ENCODE measurements at places on chromosomes 1 and 21.

DNA sequence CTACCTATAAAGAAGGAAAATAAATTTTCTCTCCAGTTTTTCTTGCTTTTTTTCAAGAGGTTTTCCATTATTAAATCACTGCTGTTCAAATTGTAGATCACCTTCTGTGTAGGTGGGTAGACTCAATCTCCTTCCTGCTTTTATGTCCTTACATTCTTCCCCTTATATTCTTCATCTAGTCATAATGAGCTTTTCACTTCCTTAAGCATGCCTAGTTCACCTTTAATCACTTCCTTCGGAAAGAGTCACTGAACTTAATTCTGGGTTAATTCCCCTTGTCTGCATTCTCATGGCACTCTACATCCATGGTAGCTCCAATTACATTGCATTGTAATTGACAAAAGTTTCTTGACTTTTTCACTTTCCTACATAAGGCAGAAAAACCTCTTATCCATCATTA is 6.1 kb upstream of the FAM177B start:
- no peak for DNase-seq

DNA sequence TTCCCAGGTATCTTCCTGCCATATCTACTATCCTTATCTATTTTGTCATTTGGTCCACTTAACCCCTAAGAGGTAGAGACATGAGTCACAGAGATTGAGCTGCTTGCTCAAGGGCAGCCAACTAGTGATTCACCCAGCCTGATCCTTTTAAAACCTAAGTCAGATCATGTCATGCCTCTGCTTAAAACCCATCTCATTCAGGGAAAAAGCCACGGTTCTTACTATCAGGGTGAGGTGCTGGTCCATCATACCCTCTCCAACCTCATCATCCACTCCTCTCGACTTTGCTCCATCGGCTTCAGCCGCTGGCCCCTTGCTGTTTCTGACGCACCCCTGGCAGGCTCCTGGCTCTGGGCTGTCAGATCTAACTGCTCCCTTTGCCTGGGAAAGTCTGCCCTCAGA is 14.4 kb upstream of the PPP1R15B start:
- DNase-seq, result no peak

- DNase-seq, result no peak
Observed at GRCh38 chr21:9739240-9739639, 782.1 kb upstream of the TPTE start.

- DNase-seq, result no peak
Observed at GRCh38 chr1:1980467-1981141, 23.0 kb downstream of the CFAP74 start.

- DNase-seq, result no peak
Observed at GRCh38 chr1:244384066-244384465, 67.6 kb downstream of the ADSS2 start.

- no peak for DNase-seq
Observed at GRCh38 chr1:86915737-86916235, 1.4 kb downstream of the HS2ST1 start.

GRCh38 chr1:27300341-27301051 is 21.5 kb upstream of the TMEM222 start:
- peak; percentile 73 for DNase-seq

- no peak for DNase-seq
Observed at GRCh38 chr1:169495916-169496315, 10.2 kb upstream of the SLC19A2 start.

GRCh38 chr21:40386294-40386911 is 460.6 kb downstream of the DSCAM start:
- DNase-seq, result no peak

DNA sequence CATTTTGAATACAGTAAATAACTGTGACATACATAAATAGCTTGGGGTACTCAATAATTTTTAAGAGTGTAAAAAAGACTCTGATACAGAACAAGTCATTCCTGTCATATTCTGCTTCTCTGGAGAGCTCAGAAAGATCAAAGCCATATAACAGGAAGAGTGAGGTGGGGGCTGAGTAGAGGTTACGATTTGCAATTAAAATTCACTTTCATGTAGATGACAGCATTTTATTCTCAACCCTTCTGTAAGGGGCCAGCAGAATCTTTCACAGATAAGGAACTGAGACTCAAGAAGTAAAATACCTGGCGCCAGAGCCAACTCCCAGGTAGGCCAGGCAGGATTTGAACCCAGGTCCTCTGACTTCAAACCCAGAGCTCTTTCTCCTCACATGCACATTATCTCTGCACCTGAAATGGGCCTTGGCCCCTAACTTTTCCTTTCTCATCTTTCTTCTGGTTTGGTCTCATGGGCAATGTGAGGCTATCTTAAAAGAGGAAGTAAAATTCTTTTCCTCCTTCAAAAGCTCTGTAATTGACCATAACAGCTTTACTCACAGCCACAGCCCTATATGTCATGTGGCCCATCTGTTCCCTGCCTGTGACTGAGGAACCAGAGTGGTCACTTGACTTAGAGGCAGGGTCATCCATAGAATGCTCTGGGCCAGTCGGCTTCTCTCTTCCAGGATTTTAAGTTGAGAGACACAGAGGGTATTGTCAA is 80.9 kb upstream of the SYT6 start:
- DNase-seq, result no peak

DNA sequence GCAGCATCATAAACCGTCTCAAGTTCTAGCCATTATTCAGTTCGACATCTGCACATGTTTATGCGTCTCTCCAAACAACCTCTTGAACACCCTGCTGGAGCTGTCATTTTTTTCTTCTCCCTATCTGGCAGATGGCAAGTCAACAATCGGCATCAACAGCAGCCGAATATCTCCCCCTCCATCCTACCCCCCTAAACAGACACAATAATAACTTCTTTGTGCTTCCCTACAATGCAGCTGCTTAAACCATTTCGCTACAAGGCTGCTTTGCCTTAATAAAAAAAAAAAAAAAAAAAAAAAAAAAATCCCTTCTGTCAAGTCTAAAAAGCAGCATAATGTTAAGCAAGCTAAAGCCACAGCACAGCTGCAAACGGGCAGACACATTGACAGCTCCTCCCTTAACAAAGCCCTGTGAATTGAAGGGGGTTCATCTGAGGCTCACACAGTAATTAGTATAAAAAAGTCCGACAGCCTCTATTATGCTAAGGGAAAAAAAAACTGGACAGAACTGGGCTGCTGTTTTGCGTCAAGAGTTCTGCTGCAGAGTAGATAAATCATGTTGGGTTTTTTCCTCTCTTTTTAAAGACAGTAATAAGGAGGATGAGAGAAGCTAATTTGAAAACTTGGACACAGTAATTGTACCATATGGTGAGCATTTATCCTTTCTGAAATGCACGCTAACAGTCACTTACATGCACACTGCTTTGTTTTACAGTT is 136.4 kb downstream of the AKT3 start:
- peak; percentile 96 for DNase-seq

DNA sequence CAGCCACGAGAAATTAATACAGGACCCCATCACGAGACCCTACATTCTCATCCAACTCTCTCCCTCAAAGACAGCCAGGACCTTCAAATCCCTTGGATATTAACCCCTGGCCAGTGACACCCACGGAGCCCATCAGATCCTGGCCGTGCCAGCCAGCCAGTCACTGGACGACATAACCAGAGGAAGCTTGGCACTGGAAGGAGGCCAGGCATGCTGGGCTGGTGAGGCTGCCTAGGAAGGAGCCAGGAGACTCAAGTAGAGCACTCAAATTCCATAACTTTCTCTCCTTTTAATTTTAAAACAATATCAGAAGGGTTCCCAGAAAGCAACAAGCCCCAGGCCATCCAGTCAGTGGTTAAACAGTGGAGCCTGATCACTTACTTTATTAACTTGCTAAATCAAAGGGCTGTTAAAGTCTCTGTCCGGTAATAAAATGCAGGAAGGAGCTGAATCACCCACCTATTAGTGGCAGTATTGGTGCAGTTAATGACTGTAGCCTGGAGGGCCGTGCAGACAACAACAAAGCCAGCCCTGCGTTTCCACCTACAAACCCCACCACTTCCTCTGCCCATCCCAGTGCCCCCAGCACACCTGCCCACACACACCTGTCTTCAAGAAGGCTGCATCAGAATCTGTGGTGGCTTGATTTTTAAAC is 78.0 kb downstream of the HIVEP3 start:
- DNase-seq, result no peak

DNA sequence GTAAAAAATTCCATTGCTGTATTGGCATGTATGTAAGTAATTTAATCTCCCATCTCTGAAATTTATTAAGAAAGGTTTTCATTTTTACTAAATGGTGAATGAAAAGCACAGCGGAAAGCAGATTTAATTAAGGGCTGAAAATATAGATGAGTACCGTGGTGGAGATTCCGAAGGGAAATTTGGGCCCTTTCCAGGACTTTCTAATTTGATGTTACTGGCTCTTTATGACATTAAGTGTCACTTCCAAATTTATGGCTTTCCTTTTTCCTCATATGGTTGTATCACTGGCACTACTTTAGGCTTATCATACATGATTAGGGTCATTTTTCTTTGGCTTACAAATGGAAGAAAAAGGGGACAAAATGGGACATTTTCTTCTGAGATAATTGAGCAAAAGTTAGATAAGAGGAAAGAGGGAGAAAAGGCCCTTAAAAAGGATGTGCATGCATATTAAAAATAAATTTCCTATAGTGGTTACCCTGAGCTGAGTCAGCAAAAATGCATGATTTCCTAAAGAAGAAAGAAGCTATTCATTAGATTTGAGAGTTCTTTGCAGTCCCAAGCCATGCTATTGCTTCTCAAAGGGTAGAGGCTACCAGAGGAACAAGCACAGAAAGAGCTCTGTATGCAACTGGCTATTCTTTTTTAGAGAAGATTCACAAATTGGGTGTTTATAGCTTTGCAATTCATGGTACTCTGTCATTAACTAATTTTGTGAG is 74.9 kb upstream of the CNIH3 start:
- no peak for DNase-seq

DNA sequence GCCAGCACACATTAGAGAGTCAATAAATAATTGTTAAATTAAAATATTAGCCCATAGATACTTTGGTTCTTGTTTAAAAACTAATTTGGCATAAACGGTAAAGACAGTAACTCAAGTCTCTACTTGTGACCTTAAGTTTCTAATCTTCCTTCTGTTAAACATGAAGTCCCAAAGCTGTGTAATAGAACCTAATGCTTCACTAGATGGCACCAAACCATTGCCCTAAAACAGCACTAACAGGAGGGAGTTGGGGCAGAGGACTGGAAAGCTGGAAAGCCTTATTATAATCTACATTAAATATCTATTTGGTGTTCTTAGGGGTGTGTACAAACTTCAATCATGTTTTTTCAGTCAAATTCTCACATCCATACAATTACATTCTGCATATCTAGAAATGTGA is 176.7 kb downstream of the OLFM3 start:
- DNase-seq, result peak; percentile 62

DNA sequence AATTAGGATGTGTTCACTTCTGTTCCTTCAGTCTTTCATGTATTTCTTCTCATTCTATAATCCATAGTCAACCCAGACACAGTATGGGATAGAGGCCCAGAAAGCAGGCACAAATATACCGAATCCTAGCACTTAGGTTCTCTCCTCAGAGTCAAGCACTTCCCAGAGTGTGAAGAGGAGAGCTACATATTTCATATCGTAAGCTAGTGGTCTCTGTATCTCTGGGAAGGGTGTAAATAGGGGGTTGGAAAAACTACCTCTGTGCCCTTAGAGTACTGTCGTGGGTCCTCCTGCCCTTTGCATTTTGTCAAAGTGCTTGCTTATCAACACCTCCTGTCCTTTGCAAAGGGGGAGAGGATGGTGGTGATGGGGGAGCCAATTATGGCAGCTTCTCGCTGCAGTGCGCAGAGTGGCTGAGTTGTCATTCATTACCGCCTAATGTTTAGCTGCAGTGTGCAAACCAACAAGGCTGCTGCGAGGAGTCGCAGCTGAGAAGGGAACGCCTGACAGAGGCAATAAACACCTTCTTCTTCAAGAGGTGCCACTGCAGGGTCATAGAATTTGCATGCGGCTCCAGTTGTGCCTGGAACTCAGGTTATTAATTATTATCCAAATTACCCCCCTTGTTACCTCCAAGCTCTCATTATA is 182.7 kb downstream of the NUF2 start:
- no peak for DNase-seq

- DNase-seq, result peak; percentile 57
Observed at GRCh38 chr1:42922687-42923366, 35.8 kb downstream of the SLC2A1 start.

DNA sequence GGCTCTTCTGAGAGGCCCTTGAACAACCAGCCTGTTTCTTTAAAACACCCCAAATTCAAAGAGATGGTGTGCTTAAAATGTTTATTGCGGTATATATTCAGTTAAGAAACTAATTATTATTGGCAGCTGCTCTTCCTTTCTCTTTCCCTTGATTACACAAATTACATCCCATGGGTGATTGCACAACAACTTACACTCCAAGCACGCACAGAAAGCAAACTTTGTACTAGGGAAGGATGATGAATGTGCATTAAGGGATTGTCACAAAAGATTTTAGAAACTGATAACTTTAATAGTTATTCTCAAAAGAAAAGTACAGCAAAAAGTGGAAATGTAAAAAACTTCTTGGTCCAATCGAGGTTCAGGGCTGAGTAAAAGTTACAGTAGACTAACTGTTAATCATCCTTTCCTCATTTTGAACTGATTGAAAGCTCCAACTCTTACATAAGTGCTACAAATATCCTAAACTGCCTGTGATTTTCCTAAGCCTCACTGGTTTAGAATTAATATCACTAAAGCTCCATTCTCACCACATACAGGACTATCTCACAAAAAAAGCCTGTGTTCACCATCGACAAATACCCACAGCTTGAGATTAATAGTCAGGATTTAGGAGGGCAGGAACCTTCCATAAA is 153.4 kb downstream of the TTLL7 start:
- peak; percentile 18 for DNase-seq

GRCh38 chr1:32538887-32539583 is at the start of gene ZBTB8A:
Gene ZBTB8A (plus strand): TSS chr1:32539427. CDS start chr1:32592932, 53,505 bp downstream.
- peak; percentile 59 for DNase-seq

- no peak for DNase-seq
Observed at GRCh38 chr1:1895456-1896336, 4.8 kb upstream of the GNB1 start.

GRCh38 chr1:65079941-65080340 is 68.1 kb upstream of the AK4 start:
- no peak for DNase-seq

DNA sequence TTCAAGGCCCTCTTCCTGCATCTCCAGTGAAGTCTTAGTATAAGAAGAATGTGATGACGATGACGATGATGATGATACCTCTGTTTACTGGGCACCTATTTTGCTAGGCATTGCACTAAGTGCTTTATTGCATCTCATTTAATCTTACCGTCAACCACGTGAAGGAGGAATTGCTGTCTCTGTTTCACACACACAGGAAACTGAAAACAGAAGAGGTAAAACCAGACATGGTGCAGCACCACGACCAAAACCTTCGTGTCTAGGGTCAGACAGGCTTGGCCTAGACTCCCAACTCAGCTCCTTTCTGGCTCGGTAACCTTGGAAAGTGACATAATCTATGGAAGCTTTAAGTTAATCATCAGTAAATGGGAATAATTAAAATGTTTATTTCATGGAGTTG is 20.7 kb upstream of the KCNA2 start:
- no peak for DNase-seq

- no peak for DNase-seq
Observed at GRCh38 chr1:228984646-228985631, 249.7 kb downstream of the RHOU start.

DNA sequence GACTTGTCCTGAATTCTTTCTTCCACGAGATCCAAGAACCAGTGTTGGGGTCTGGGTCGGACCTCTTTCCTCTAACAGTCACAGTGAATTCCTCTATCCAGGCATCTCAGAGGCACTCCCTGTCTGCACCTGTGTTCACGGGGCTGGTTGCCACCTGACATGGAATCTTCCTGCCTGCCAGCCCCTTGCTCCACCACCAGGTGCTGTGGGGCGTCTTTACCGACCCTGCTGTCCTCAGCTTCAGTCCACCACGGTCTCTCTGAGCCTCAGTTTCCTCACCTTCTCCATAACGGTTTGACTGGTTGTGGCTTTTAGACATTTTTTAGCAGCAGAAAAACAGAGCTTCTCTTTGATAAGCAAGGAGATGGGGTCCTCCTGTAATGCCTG is 62.7 kb downstream of the SDC3 start:
- no peak for DNase-seq
